ENCODE measurements at places on chromosomes 4 and X.
A peak's percentile ranks its signal among the peaks of the same experiment; 100 is the strongest.

DNA sequence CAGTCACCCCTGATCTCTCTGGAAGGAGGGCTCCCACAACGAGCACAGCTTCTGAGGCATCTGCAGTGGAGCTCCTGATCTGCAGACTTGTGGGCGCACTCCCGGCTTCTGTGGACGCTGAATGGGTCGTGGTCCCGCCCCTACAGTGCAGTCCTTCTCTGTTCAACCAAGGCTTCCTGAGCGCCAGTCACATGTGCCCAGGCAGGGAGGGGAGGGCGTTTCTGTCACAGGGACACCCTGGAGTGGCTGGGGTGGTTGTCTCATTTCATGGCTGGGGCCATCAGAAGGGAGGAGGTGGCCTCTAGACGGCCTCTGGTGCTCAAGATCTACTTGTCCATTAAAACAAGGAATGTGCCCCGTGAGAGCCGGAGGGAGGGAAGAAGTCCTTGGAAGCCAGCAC, 67.1 kb upstream of the PSAPL1 start:
- no peak for DNase-seq

DNA sequence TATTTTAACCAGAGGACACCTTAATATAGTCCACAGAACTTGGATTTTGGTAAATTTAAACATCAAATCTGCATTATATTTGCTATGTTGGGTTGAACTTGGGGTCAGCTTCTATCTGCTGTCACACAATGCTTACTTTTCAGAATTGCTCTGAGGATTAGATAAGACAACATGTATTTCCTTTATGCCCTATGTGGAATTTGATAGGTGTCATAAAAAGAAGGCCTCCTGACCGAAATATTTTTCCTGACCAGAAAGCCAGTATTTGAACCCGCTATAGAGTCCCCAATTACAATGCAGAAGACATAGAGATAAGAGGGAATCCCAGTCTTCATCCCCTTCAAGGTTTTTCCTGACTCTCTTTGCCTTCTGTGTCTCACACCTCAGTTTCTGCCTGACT, 4.1 kb downstream of the MTTP start:
- DNase-seq = no peak

DNA sequence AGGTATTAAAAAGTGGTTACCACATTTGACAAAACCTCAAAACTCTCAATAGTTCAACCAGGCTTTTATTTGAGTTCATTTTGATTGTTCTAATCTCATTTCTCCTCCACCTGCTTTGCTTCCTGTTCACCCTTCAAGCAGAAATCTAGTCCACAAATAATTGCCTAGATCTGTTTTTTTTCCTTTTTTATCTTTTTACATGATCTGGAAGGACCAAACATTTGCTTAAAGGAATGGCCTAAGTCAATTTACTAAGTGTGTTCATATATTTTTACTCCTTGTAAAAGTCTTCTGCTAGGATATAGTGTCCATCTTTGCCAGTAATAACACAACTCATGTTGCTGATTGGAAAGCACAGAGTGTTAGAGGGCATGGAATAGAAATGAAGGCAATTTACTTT, 26.2 kb upstream of the VEGFD start:
- no peak for DNase-seq

- DNase-seq = no peak
Measured at GRCh38 chr4:95186666-95187065, 362.1 kb downstream of the UNC5C start.

GRCh38 chr4:86300516-86300915, 59.3 kb downstream of the MAPK10 start:
- DNase-seq = no peak

DNA sequence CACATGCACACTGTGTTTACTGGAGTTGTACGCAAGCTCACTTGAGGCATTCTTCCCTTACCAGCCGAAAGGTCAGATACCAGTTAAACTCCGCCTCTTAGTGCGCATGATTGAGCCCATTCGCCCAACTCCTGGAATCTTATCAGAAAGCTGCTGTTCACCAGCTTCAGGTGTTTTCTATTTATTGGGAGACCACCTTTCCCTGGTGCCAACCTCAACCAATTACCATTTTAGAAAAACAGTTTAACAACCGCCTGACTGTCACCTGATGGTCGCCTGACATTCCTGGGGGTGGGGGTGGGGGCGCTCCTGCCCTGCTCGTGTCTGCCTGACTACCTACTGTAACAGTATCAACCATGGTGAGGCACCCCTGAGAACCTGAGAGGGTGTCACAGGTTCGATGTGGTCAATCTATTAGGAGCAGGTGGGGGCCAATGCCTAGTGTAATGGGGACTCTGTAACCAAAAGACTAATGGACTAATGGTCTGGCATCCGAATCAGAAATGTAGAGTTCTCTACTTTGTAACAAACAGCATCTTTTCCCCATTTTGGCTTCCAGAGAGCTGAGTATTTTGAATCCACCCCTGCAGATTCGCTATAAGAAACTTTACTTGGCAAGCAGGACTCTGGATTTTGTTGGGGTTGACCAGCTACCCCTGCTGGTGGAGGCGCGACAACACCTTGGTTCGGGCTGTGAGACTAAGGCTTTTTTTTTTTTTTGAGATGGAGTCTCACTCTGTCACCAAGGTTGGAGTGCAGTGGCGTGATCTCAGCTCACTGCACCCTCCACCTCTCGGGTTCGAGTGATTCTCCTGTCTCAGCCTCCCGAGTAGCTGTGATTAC, 58.2 kb upstream of the ZNF157 start:
- DNase-seq = peak; percentile 21

DNA sequence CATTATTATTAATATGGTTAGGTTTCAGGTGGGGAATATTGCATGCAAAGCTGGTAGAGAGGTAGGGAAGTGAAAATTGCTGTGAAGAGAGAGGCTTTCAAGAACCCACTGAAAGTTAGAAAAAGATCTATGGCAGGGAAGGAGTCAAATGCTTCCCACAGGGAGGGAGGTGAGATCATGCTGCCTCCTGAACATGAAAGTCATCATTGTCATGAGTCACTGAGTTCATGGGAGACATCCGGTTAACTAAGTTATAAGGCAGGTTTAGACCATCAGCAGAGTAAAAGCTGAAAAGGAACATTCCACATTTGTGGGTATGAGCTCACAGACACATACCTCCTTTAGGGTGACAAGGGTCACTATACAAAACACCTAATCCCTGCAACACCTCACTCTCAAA, 16.2 kb downstream of the GATB start:
- no peak for DNase-seq

DNA sequence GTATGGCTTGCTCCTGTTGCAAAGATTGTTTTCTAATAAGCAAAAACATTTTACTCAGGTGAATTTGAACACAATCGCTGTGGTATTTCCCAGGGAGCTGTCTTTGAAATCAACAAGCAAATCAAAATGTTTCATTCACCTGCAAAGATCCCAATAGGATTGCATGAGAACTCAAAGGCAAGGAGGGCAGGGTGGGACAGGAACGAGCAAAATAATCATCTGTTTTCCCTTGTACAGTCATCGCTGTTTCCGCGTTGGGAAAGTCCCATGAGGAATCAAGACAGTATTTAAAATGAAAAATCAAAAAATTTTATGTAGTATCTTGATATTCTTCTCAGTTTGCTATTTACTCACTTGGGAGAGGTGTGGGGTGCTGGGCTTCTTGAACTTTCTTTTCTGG, 198.8 kb downstream of the STIM2 start:
- no peak for DNase-seq

GRCh38 chrX:150935467-150935866, 37.0 kb upstream of the CD99L2 start:
- peak; percentile 45 for DNase-seq

DNA sequence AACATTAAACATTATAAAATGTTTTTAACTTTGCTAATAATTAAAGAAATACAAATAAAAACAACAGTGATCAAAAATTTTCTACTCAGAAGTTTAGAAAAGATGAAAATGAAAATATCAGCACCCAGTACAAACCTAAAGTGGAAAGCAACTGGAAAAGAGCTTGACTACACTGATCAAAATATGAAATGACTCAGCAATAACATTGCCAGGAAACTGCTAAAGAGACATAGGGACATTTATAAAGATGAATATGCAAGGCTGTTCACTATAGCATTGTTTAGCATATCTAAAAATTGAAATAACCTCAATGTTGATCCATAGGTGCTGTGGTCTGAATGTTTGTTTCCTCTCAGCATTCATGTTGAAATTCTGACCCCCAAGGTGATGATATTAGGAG, 88.5 kb upstream of the NOCT start:
- no peak for DNase-seq

DNA sequence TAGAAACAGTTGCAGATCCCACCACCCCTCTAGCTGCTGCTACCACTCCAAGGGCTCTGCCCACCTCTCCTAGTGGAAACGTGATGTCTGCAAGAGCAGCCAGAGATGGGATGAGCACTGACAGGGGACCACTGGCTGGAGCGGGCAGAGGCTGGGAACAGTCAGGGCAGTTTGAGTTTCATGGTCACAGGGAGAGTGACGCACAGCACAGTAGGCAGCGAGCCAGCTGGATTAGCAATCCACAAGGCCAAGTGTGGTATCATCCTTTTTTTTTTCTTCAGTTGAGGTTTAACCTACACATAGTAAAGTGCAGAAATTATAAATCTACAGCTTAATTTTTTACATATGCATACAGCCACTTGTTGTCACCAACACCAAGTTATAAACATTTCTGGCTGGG, 6.4 kb upstream of the SCML2 start:
- no peak for DNase-seq

GRCh38 chr4:95761871-95762270, 78.0 kb upstream of the PDHA2 start:
- no peak for DNase-seq

DNA sequence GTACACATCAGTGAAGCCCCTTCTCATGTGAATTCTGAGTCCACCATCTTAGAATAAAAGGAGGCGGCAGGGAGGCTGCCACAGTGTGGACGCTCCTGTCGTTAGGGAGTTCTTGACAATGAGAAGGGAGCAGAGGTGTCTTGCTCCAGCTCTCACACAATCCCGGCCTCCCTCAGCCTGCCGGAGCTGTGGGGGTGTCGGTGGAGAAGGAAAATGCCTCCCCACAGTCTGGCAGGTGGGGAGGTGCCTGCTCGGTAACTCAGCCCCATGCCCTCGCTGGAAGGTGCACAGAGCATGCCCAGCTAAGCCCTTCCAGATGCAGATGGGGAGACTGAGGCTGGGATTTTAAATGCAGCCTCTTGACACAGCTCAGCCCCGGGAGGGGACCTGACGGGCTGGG, 20.0 kb upstream of the SH3TC1 start:
- no peak for DNase-seq

- no peak for DNase-seq
Measured at GRCh38 chr4:16865897-16866283, 32.6 kb downstream of the LDB2 start.

DNA sequence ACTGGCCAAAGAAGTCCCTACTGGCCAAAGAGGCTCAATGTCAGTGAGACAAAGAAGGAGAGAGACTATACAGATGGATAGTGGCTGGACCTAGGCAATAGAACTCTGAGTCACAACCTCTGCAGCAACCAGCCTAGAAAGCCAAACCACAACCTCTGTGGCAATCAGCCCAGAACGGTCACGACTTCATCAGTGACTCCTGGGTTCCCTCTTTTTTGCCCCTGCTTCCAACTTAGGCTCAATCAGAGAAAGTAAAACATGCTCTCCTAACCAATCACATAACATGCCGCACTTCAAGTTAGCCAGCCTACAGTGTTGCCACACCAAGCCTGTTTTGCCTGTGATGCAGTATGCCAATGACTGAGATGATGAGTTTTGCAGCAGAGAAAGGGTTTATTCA, 203.4 kb downstream of the ANAPC10 start:
- no peak for DNase-seq

DNA sequence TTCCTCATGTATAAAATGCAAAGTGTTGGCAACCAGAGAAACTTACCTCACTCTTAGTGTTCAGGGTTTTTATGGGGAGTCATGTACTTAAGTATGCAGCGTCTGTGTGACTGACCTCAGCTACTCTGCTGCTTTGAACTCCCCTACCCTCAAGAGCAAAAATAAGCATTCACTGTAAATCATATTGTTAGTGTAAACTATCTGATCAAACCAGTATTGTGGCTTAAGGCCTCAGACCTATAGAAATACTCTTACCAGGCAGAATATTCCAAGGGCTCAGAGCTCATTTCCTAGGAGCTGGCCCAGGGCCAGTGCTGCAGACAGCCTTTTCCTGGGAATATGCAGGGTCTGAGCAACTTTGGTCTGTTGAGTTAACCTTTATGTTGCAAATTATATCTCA, 453.1 kb downstream of the CCSER1 start:
- DNase-seq = no peak

GRCh38 chr4:128519163-128519830, 231.7 kb upstream of the PGRMC2 start:
- peak; percentile 18 for DNase-seq

DNA sequence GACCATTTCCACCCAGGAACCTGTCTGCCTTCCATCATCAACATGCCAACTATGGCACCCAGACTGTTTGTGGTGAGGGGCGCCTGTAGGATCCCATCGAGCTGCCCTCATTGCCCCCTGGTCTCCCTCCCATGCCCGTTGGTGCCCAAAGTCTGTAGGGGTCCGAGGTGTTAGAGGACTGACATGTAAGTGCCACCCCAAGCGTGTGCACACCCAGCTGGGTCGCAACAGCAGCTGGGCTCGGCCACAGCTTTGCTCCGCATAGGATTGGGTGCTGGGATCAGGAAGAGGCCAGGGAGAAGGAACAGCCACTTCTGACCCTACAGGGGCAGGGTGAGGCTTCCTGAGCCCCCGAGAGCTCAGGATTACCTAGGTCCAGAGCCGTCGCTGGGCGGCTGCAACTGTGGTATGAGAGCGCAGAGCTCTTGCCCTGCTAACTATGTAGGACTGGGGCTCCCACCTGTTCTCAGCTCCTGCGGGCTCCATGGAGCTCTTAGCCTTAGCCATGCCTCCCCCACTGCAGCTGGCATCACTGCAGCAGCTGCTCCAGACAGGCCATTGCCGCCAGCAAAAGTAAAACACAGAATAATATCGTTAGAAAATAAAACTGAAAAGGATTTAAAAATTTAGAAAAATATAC, 1160.3 kb downstream of the FSTL5 start:
- no peak for DNase-seq

Data from cerebellum (tissue), 4 donors.